ENCODE measurements at places on chromosomes 16 and 17.

DNA sequence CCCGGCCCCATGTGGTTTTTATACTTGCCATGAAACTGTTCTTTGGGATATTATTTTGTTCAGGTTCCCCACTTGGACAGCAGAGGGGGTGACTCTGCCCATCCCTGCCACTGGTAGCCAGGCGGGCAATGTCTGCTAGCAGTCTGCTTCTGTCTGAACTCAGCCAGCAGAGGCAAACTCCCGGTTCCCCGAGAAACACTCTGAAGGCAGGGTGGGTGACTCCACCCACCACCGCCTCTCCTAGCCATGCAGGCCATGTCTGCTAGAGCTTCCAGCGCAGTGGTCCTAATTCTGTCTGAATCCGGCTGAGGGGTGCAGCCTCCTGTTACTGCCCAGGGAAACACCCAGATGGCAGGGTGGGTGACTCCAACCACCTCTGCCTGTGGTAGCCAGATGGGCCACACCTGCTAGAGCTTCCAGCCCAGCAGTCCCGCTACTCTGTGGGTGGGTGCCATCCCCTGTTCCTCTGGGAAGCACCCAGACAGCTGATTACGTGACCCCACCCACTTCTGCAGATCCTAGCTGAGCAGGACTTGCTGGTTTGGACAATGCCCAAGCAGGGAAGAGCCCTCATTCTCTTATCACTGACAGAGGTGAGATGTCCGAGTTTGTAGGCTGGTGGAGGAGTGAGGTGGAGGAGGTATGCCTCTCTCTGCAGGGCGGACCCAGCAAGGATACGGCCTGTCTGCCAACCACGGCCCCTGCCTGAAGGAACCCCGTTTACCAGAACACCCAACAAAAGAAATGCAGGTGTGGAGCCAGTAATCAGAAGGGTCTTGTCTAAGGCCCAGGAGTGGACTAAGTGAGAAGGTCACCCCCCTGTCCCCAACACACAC lies 22.4 kb downstream of the NLRP1 start:
- DNase-seq = no peak

DNA sequence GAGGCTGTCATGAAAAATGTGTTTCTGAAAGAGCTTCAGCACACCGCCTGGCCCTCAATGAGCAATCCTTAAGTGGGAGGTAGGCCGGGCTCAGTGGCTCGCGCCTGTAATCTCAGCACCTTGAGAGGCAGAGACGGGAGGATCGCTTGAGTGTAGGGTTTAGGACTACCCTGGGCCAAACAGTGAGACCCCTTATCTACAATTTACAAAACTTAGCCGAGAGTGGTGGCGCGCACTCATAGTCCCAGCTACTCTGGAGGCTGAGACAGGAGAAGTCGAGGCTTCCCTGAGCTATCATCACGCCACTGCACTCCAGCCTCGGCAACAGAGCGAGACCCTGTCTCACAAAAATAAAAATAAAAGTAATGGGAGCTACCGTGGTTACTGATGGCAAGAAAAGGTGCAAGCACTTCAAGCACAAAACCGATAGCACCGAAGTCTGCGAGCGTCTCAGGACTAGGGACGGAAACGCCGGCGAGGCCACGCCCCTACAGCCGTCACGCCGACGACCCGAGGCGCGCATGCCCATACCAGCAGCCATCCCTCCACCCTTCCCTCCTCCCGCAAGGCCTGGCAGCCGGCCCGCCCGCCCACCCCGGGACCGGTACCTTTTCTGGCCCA lies 607 bp downstream of the THUMPD1 start:
- DNase-seq = peak; percentile 93

DNA sequence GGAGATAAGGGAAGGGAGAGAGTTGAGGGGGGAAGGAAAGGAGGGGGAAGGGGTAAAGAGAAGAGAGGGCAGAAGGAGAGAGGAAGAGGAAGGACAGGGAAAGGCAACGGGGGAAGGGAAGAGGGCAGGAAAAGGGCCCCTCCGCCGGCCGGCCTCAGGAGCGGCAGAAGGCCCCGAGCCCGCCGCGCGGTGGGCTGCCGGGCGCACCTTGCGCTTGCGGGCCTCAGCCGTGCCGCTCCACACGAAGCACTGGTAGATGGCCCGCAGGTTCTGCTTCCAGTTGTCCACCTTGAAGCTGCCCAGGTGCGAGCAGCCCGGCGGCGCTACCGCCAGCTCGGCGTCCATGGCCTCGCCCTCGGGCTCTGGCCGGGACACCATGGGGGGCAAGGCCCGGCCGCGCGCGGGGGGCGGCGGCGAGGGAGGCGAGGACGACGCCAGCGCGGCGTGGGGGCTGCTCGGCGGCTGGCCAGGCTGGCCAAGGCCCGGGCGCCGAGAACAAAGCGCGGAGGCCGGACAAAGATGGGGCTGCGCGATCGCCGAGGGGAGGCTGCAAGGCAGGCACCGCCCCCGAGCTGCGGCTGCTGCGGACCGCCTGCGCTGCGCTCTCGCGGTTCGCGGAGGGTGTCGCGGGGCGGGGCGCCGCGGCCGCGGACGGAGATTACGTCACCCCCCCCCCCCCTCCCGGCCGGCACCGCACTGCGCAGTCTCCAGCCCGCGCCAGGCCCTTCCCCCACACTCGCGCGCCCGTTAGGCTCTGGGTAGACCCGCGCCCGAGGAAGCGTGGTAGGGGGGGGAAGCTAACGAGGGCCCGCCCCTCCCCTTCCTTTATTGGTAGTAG lies at the start of gene USP22:
Gene USP22 (minus strand): TSS at position 554 of the 838 bp plus-strand sequence. CDS start 176 bp downstream, at position 378.
- DNase-seq = peak; percentile 40

DNA sequence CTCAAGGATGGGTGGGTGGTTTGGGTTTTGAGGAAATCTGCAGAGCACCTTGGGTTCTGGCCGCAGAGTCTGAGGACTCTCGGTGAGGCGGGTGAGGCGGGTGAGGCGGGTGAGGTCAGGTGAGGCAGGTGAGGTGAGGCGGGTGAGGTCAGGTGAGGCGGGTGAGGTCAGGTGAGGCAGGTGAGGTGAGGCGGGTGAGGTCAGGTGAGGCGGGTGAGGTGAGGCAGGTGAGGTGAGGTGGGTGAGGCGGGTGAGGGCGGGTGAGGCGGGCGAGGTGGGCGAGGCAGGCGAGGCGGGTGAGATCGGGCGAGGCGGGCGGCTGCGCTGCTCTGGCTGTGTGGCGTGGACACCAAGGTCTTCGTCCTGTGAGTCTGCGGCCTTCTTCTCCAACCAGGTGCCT lies 24.1 kb upstream of the RPL13 start:
- peak; percentile 80 for DNase-seq

DNA sequence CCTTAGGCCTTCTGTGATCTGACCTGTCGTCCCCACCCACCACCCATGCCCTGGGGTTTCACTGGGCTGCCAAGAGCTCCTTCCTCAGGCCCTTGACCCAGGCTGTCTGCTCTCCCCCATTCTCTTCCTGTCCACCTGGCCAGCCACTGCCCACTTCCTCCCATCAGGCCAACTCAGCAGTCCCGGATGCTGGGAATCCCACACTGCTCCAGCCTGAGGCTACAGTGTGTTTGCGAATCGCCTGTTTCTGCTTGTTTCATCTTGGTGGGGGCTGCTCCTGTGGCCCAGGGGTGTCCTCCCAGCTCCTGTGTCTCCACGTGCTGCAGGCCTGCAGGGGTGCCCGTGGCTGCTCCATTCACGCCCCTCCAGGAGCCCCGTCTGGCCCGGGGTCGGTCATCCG lies 839 bp upstream of the METRN start:
- no peak for DNase-seq

GRCh38 chr17:42009170-42009569 lies 8.1 kb downstream of the DNAJC7 start:
- no peak for DNase-seq

DNA sequence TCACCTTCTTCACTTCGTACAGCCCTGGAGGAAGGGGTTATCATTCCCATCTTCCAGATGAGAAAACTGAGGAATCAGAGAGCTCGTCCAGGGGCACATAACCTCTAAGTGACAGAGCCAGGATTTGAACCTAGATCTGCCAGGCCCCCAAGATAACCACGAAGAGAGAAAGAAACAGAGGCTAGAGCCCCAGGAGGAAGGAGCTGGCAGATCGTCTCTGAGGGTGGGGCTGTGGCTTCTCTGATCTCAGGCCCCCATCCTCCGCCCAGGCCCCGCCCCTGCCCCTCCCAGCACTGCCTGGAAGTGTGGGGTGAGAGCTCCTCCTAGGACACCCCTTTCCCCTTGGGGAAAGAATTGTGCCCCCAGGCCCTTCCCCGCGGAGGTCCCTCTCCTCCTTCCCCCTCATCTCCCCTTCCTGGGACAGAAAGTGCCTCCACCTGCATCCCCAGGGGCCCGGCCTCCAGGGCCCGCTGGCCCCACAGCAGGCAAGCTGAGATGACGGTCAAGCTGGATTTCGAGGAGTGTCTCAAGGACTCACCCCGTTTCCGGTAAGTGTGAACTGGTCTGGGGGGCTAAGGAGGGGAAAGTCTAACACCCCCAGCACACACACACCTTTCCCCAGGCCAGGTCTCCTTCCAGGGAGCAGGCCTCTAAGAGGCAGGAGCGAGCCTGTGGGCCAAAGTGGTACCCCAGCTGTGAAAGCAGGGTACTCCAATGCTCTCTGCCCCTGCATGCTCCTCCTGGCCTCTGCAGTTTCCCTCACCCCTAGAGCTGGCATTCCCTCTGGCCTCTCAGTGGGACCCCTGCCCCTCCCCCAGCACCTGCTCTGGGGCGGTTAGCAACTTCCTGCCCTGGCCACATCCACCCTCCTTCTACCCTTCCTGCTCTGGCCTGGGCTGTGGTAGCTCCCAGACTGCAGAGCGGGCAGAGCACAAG lies at the start of gene ACAP1:
Gene ACAP1 (plus strand): TSS at position 290 of the 936 bp plus-strand sequence. CDS start 206 bp downstream, at position 496.
- DNase-seq = peak; percentile 65

DNA sequence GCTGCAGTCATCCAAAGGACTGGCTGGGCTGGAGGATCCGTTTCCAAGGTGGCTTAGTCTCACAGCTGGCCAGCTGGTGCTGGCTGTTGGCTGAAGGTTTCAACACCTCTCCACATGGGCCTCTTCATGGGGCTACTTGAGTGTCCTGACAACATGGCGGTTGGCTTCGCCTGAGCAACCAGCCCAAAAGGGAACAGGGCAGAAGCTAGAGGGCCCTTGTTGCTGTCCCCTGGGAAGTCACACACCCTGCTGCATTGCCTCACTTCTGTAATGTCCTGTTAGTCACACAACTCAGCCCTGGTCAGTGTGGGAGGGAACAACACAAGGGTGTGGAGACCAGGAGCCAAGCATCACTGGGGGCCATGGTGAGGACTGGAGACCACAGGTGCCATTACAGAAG lies 36.6 kb downstream of the C16orf78 start:
- no peak for DNase-seq

All from colonic mucosa (tissue), 4 donors.